ENCODE measurements at places on chromosomes 12 and 14. TPM values are rescaled to one million over a fixed set of nuclear protein-coding genes. Genes with fewer than 3 reads are reported as not detected.

The LYZ gene
- not detected for total RNA-seq

The ITGA5 gene
- total RNA-seq: 28.4 TPM

The KIF21A gene
- 13.6 TPM for total RNA-seq

The TPPP2 gene
- total RNA-seq: not detected

The KLRC4 gene
- total RNA-seq: not detected

The VRTN gene
- total RNA-seq: not detected

The SDSL gene
- 26.6 TPM for total RNA-seq

The PTHLH gene
- total RNA-seq: 1.9 TPM

The NRL gene
- total RNA-seq: 2.3 TPM

The JPH4 gene
- total RNA-seq: not detected

The REP15 gene
- total RNA-seq: 1.4 TPM

DNA sequence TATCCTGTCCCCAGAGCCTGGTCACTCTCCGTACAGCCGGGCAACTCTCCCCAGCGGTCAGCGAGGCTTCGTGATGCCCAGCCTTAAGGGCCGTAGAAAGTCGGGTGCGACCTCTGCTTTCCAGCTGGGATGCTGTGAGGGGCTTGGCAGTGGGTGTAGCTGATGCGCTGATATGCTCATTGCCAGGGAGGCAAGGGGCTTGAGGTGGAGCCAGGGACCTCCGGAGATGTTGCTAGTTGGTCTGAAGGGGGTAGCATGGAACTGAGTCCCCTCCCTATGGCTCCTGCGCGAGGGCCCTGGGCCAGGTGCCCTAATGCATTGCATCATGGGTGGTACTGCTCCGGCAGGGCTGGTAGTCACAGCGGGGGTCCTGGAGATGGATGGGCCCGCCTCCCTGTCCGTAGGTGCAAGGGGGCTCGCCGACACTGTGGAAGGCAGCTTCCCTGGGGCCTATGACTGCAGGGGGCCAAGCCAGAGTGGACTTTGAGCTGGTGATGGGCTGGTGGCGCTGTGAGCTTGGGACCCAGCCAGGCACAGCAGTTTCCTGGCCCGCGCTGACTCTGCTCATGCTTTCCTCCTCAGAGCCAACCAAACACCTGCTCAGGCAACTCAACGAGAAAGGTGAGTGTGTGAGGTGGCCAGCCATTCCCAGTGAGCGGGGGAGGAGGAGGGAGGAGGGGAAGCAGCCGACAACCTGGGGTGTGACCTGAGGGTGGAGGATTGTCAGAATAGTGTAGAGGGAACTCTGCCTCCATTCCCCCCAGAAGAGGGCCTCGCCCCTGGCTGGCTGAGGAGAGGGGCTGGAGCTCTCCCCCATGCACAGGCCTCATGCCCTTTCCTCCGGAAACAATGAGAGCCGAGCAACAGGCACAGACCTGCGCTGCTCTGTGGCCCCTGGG, 32.3 kb downstream of the PLEKHG3 start:
- H3K27ac ChIP-seq: no peak overlapping the region
- no peak for DNase-seq
- no peak overlapping the region for H3K4me3 ChIP-seq
- no peaks in the 10 kb centered on the region for H3K4me1 ChIP-seq

- no peak overlapping the region for H3K4me3 ChIP-seq
- H3K27ac ChIP-seq: no peak overlapping the region
- H3K27me3 ChIP-seq: peaks cover 90% of the 10 kb centered on the region
- DNase-seq: no peak
- H3K36me3 ChIP-seq: no peaks in the 10 kb centered on the region
Measured at GRCh38 chr12:132376464-132376830, 47.1 kb upstream of the GALNT9 start.

DNA sequence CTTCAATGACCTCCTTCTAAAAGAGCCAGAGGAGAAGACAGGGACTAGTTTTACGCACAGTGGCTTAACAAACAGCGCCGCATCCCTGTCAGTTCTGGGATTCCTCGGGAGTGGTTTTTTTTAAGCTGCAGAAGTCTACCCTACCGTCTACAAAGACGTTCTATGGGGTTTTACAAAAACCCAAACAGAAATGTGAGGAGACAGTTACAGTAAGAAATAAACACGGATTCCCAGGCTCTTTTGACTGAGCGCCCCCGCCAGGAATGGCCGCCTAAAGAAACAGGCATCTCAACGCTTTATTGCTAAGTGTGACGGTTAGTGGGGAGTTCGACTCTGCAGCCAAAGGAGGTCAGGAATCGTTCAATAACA, 484 bp downstream of the ALKBH1 start:
- H3K27me3 ChIP-seq: no peaks in the 10 kb centered on the region
- H3K27ac ChIP-seq: peak overlapping the region; percentile 27
- H3K4me1 ChIP-seq: peaks cover 25% of the 10 kb centered on the region
- peak; percentile 56 for DNase-seq

DNA sequence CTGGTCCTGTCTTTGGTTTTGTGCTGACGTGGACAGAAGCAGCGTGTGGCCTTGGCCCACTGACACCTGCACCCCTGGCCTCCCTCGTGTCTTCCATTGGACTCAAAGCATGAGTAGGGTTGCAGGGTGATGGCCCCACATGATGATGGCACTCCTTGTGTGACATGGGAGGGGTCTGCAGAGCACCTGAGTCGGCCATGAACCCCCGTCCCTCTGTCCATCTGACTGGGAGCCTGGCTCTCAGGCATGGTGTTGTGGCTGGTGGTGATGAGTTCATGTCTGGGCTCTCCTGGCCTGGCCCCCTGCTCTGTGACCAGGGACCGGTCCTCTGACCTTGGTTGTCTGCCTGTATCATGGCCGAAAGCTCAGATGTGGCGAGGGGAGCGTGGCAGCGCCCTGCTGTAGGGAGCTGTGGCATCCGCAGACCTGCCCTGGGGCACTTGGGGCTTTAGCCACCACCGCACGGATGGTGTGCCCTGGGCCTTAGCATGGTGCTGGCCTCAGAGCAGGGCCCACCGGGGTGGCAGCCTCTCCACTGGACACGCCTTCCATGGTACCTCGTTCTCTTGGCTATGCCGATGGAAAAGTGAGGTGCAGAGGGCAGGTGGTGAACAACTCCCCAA, 16.7 kb downstream of the ULK1 start:
- H3K27me3 ChIP-seq: no peaks in the 10 kb centered on the region
- no peak overlapping the region for H3K27ac ChIP-seq
- H3K4me3 ChIP-seq: no peak overlapping the region
- no peak for DNase-seq

DNA sequence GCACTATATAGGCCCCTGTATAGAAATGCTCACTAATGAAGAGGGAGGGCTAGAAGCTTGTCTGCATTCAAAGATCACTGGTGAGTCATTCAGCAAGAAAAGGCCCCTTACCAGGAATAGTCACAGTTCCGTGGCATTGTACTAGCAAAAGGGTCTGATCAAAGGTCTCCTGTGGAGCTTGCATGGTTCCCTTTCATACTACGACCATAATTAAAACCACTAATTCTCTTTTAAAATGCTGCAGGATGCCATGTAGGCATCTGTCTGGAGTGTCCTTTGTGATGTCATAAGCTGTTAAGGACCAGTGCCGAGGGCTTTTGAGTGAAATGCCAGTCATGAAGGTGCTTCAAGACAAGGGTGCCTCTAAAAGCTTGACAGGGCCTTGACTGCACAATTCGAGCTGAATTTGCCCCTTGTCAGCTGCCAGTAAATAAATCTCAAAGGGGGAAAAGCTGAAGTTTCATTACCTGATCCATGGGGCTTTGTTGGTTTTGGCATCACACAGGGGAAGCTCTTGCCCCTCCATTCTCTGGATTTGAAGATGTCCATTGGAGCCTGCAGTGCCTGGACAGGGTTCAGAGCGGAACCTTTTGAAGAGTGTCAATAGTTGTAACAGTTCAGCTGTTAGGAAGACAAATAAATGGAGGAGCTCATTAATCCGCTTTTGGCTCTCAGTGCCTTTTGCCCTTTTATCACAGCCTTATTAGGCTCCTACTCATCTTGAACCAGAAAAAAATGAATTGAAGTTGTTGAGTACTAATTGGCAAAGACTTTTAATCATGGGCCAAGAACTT, 69.1 kb downstream of the TMEM260 start:
- H3K27ac ChIP-seq: no peak overlapping the region
- H3K36me3 ChIP-seq: peaks cover 4% of the 10 kb centered on the region
- no peak overlapping the region for H3K4me3 ChIP-seq
- no peaks in the 10 kb centered on the region for H3K27me3 ChIP-seq
- no peak for DNase-seq
- no peaks in the 10 kb centered on the region for H3K4me1 ChIP-seq

DNA sequence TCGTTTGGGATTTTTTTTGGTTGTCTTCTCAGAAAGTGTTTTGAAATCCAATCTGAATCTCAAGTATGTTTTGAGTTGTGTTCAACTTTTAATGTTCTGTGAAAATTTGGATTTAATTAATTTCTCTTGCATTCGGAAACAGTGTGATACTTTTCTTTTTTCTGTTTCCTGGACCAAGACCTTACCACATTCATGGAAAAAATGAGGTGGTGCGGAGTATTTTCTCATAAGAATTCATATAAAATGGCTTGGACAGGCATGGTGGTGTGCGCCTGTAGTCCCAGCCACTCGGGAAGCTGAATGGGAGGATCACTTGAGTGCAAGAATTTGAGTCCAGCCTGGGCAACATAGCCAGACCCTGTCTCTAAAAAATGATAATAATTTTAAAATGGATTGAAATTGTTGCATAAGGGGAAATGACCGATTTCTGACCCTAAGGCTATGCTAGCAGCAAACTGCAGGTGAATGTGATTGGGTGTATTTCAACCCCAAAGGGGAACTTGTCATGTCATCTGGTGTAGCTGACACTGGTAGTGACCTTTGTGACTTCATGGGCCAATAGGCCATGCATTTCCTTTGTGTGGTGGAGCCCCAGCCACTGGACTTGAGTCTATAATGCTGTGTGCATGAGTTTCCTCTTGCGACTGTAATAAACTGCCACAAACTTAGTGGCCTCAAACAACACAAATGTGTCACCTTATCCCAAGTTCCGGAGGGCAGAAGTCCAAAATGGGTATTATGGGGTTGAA, 123.5 kb upstream of the RFLNA start:
- H3K36me3 ChIP-seq: no peaks in the 10 kb centered on the region
- DNase-seq: no peak
- H3K27me3 ChIP-seq: peaks cover 79% of the 10 kb centered on the region

- H3K27me3 ChIP-seq: no peaks in the 10 kb centered on the region
- H3K36me3 ChIP-seq: no peaks in the 10 kb centered on the region
- DNase-seq: no peak
- no peaks in the 10 kb centered on the region for H3K4me1 ChIP-seq
Measured at GRCh38 chr14:101253948-101254347, 307.3 kb upstream of the DIO3 start.

DNA sequence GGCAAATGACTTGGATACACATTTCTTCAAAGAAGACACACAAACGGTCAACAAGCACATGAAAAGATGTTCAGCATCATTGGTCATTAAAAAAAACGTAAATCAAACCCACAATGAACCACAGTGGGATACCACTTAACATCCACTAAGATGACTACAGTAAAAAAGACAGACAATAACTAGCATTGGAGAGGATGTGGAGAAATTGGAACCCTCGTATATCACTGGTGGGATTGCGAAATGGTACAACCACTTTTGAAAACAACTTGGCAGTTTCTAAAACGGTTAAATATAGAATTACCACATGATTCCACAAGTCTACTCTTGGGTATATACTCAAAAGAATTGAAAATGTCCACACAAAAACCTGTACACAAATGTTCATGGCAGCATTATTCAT, 25.2 kb upstream of the PPFIBP1 start:
- no peaks in the 10 kb centered on the region for H3K27me3 ChIP-seq
- no peak overlapping the region for H3K27ac ChIP-seq
- no peak overlapping the region for H3K4me3 ChIP-seq
- no peaks in the 10 kb centered on the region for H3K4me1 ChIP-seq
- DNase-seq: no peak

- no peak for DNase-seq
- no peaks in the 10 kb centered on the region for H3K36me3 ChIP-seq
- H3K4me1 ChIP-seq: no peaks in the 10 kb centered on the region
- H3K4me3 ChIP-seq: no peak overlapping the region
Measured at GRCh38 chr12:121697093-121697698, 15.4 kb upstream of the TMEM120B start.

- H3K27ac ChIP-seq: no peak overlapping the region
- H3K27me3 ChIP-seq: no peaks in the 10 kb centered on the region
- H3K4me3 ChIP-seq: peak overlapping the region; percentile 56
- no peak for DNase-seq
- peaks cover 50% of the 10 kb centered on the region for H3K4me1 ChIP-seq
Measured at GRCh38 chr14:95320078-95320895, 579 bp upstream of the CLMN start.

GRCh38 chr12:7075939-7076338, 15.4 kb downstream of the C1S start:
- no peak overlapping the region for H3K4me3 ChIP-seq
- H3K27ac ChIP-seq: no peak overlapping the region
- DNase-seq: no peak
- peaks cover 19% of the 10 kb centered on the region for H3K4me1 ChIP-seq
- no peaks in the 10 kb centered on the region for H3K36me3 ChIP-seq

DNA sequence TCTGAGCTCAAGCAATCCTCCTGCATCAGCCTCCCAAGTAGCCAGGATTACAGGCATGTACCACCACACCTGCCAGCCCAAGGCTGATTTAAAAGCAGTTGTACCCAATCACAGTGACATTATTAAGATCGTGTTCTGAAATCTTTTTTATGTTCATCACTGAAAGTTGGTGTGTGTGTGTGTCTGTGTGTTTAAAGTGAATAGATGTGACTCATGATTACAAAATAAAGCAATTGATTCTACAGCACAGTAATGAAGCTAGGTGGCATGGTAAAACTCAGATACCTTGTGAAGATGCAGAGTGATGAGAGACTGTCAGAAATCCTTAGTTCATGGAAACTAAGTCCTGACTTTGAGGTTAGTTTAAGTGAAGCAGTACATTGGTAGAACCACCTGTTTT, 74.2 kb upstream of the ATP2B1 start:
- no peak overlapping the region for H3K4me3 ChIP-seq
- H3K36me3 ChIP-seq: no peaks in the 10 kb centered on the region
- H3K27ac ChIP-seq: no peak overlapping the region
- no peak for DNase-seq
- H3K27me3 ChIP-seq: no peaks in the 10 kb centered on the region

DNA sequence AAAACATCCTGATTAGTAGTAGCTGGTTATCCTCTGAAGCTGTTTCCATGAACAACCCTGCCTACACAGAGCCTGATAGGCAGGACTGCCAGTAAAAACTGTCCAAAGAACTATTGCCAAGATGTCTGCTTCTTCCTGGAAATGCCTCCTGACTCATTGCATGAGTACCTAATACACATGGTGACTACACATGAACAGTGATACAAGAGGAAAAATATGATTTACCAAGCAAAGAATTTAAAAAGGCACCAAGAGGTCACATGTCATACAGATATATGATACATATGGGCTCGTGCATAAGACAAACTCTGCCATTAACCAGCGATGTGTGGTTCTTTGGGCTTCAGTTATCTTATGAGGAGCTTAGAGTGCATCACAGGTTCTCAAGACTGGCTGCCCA, 552.3 kb downstream of the SLC16A7 start:
- DNase-seq: no peak
- no peak overlapping the region for H3K4me3 ChIP-seq
- no peak overlapping the region for H3K27ac ChIP-seq
- no peaks in the 10 kb centered on the region for H3K36me3 ChIP-seq
- H3K27me3 ChIP-seq: no peaks in the 10 kb centered on the region
